ENCODE measurements at places on chromosomes 7 and 10. TPM values are rescaled to one million over a fixed set of nuclear protein-coding genes. Genes with fewer than 3 reads are reported as not detected.

- no peak for DNase-seq
Observed at GRCh38 chr10:79933961-79934360, 14.9 kb downstream of the SFTPD start.

GRCh38 chr7:79683185-79683890, 229.9 kb upstream of the MAGI2 start:
- DNase-seq: no peak

GRCh38 chr10:49364051-49364450, 31.8 kb downstream of the DRGX start:
- no peak for DNase-seq

GRCh38 chr7:2118630-2119190, 114.0 kb downstream of the MAD1L1 start:
- DNase-seq: no peak

DNA sequence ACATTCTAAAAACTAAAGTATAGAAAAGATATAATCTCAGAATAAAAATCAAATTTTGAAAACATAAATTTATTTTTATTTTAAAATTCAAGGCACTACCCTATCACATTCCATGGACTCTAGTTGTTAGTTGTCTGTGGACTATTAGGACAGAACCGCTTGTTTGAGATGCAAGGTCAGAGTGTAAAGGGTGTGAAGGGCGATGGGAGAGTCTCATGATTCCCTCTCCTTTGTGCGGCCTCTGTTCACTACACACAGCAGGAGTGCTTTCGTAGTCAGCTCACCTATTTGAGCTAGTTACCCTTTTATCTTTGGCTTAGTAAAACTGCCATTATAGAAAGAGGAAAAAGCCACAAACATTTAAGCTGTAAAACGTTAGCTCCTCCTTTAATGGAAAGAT, 189.8 kb upstream of the TEX47 start:
- DNase-seq: peak; percentile 10

DNA sequence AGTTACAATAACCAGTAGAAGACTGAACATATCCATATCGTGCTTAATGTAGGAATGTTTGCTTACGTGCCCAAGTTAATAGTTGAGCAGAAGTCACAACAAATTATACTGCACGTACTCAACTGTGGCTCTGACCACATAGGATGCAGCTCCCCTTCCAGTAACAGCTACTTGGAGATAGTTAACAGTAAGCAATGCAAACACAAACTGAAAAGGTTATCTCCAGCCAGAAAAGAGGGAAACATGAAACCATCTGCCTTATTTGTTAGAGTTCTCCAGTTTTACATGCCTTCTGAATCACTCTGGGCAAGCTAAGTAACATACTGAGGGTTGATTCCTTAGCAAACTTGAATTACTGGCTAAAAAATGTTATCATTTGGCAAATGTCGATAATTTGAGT, 9.8 kb downstream of the DHX32 start:
- DNase-seq: no peak

GRCh38 chr7:95871075-95871848, 98.9 kb downstream of the DYNC1I1 start:
- peak; percentile 38 for DNase-seq

DNA sequence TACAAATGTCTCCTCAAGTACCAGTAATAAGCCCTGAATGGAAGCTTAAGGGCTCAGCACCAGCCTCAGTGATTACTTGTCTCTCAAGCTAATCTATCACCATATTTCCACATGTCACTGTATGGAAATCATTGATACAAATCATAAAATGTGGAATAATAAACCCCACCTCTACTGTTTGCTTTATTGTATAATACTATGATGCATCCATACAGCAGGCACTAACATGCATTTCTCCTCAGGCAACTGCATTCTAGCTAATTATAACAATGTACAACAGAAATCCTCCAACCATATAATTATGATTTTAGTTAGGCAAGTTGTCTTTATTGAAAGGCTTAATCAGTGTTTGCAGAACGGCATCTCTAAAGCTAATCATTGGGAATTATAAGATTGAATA, 26.2 kb downstream of the CRPPA start:
- DNase-seq: no peak

- DNase-seq: no peak
Observed at GRCh38 chr7:155470686-155471638, 13.0 kb downstream of the EN2 start.

- no peak for DNase-seq
Observed at GRCh38 chr10:71517298-71518169, 120.8 kb downstream of the CDH23 start.

- no peak for DNase-seq
Observed at GRCh38 chr10:99975106-99975829, 34.5 kb downstream of the DNMBP start.

GRCh38 chr10:77087366-77087765, 550.2 kb downstream of the KCNMA1 start:
- no peak for DNase-seq

GRCh38 chr7:43876976-43877745, 7.8 kb upstream of the MRPS24 start:
- DNase-seq: no peak

DNA sequence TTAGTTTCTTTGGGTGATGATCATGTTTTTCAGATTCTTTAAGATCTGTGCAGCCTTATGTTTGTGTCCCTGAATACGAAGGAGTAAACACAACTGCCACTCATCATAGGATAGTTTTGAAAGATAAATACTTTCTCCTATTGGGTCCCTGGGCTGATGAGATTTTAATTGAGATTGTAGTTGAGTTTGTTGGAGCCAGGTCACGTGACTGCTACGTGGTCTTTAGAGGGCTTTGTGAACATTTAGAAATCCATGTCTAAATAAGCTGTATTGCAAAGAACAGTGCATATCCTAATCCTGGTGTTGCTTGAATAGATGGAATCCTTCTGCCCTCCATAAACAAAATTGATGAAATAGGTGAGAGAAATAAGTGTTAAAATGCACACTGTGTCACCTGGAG, 17.4 kb upstream of the ZNF716 start:
- DNase-seq: no peak

DNA sequence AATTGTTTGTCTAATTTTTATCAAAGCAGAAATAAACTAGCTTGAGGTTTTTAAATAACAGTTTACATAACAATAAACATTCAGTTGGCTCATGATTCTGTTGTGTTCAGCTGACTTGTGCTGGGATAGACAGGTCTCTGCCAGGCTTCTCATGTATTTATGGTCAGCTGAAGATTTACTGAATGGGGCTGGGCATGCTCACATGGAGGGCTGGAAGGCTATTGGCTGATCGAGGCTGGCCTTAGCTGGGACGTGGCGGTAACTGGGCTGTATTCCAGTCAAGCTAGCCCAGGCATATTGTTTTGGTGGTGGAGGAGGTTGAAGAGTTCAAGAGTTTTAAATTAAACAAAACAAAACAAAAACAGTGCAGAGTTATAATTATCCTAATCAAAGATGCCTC, 251.0 kb upstream of the MTPN start:
- no peak for DNase-seq

DNA sequence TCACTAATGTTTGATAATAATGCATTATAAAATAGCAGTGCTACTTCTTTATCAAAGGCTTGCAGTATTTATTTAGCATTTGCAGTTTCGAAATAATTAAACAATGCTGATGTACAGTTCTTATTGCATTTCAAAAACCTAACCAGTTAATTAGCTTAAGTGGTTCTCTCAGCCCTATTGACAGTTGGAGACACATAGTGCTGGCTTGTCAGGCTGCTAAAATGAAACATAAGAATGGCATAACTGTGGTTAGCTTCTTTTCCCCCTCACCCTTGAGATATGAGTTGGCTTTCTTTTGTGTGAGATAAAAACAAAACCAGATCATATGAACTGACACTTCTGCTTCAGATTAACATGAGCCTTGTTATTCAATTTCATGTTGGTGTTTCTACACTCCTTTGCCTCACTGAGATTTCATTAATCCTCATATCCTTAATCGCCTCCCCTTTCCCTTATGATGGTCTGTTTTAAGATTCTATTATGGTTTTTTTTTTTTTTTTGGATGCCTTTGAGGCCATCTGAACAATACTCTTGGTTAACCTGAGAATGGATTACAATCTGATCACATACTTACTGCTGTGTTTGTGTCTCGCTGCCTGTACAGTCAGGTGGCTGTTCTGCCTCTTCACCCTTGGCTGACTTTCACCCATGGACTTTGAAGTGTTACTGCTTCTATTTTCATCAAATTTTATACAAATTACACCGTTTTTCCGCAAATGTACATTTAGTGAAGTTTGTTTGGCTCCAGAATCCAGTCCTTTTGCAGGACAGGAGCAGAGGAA, 108.0 kb downstream of the SDK1 start:
- no peak for DNase-seq

DNA sequence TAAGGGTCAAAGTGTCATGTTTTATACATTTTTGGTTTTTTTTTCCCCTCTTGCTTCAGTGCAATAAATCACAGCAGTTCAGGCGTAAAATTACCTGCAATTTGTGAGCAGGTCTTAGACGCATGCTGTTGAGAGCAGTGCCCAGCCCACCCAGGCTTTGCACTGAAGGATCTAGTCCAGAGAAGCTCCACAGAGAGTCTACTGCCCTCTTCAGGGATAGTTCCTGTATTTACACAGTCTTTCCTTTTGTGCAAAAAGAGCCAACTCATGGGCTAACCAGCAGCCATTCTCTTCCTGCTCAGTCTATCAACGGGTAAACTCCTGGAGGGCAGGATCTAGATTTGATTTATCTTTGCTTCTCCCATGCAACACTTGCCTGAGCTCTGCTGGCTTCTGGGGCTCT, 82.2 kb upstream of the NAMPT start:
- DNase-seq: peak; percentile 21

DNA sequence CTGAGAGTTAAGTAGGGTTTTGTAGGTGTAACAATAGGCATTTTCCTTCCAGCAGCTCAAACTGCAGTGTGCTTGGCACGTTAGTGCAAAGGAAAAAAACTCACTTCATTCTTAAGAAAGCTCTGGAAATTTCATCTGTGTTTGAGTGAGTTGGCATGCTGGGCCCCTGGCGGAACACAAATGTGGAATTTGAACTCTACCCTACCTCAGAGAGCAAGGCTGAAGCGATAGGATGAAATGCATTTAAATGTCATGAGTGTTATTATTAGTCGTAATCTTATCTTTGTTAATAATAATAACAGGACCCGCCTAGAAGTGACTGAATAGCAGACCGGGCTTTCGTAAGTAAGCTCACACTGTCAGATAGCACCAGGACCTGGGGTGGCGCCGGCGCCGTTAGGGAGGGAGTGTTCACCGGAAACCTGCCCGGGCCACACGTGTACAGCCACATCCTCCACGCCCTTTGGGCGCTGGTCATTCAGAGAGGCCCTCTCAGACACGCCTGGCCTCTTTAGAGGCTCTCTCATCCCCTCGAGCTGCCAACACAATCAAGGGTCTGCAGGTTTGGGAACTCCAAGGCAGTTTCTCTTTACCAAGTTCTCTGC, 63.5 kb downstream of the GRK5 start:
- no peak for DNase-seq

DNA sequence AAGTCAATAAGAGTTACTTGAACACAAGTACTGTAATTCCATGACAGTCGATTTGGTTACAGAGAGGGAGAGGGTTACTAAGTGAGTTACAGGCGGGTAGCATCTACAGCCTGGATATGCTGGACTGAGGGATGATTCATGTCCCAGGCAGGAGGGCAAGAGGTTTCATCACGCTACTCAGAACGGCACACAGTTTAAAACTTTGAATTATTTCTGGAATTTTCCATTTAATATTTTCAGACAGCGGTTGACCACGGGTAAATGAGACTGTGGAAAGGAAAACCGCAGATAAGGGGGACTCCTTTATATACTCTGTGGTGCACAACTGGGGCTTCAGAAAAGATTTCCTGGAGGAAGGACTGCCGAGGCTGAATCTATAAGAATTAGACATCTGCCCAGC, 25.7 kb upstream of the LRRC4 start:
- DNase-seq: no peak

GRCh38 chr10:131418681-131419080, 107.2 kb upstream of the TCERG1L start:
- no peak for DNase-seq

- DNase-seq: no peak
Observed at GRCh38 chr7:2853147-2853546, 9.0 kb upstream of the GNA12 start.

DNA sequence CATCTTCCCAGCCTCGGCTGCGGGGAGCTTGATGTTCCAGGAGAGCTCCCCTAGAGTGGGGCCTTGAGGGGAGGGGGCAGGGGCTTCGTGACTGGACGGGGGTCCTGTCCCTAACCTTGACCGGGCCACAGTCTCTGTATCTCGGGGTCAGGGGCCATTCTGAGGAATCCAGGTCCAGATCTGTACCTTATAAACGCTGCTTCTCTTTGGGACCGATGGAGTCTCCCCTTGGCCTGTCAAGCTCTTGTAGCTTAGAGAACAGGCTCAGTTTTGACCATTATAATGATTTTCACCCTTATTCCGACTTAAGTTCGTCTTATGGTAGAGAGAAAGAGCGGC, 831 bp downstream of the ZKSCAN5 start:
- no peak for DNase-seq

DNA sequence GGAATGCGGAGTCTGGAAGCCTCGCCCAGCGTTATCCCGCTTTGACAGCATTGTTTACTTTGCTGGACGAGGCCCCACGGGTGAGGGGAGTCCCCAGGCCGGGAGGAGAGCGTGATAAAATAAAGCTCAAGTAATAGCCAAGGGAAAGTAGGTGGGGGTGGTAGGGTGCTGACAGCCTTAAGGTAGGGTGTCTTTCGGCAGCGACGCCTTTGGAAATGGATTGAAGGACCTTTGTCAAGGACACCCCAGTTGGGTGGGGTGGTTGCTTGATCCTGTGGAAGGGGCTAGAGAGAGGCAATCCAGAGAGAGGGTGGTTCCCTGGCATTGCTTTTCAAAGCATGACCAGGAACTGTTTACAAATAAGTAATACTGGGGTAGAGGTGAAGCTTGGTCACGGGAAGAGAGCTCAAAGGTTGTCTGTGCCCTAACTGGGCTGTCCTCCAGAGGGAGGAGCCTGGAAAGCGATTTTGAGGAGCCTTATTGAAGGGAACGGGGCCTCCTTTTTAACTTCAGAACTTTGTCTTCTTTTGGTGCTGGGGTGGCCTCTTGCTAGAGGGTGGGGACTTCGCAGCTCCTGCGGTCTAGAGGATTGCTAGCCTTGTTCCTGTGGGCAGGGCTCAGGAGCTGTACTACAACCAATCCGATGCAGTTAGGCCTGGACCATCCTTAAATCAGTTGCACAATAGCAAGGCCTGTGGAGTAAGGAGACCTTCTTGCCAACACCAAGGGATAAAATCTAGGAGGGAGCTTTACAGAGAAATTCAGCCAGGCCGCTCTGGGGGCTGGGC, 1.3 kb downstream of the EIF4EBP2 start:
- DNase-seq: no peak

- no peak for DNase-seq
Observed at GRCh38 chr7:4052130-4052529, 630.0 kb upstream of the FOXK1 start.

DNA sequence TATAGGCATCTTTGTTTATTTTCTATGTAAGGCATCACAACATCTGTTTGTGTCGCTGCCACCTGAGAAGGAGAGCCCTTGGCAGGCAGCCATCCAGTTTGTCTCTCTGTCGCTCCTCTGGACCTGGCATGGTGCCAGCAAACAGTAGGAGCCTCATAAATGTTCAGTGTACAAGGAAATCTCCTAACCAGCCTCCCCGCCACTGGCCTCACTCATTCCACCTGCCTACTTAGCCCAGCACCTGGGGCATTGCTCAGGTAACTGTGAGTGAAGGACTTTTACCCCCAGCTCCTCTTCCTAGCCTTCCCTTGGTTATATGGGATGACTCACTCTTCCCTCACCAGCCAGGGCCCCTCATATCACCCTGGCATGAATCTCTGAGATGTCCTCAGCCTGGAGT, 61.7 kb upstream of the NPTX2 start:
- no peak for DNase-seq

The NKX2-3 gene
- total RNA-seq: not detected

The HGF gene
- total RNA-seq: 0.32 TPM

The MBLAC1 gene
- total RNA-seq: 3.0 TPM

The NPFFR1 gene
- 0.05 TPM for total RNA-seq

The HHEX gene
- total RNA-seq: 4.8 TPM

The WEE2 gene
- 0.04 TPM for total RNA-seq

The CTBP2 gene
- 175 TPM for total RNA-seq
